Activated T-cell treated with anti-CD3 and anti-CD28 coated beads, Interleukin-2, amount 50 U/mL, for 72 hours (primary cell): ENCODE measurements at places on chromosomes 7 and 10.

DNA sequence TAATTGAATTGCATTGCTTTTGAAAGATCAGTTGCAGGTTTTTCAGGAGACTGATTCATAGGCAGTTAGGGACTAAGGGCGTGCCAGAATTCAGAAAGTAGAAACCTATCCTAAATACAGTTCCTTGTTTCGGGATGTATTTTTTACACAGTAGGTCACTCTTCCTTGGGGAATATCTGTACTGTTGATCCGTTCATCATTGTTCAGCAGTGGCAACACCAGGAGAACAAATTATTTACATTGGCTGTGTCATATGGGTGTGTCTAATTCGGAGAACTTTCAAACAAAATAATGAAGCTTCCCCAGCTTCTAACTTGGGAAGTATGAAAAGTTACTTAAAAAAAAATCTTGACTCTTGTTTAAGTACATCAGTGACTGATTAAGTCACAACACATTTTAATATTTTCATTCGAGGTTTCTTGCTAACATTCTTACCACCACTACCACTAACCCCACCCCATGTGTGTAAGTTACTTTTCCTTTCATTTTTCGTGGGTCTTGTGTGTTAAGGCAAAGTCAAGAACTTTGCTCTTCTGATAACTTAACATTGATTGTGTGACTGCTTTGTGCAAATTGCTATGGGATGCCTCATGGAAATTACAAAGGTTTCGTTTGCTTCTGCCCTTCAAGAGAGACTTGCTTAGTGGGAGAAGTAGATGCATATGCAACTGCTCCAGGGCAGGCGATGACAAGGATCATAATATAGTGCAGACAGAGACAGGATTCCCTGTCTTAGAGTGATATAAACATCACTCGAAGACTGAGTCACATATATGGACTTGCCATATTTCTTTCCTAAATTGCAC lies 43.8 kb upstream of the RPA3 start:
- peak; percentile 3 for DNase-seq
- H3K4me3 ChIP-seq, result peak overlapping the region; percentile 73
- H3K4me1 ChIP-seq, result peaks cover 24% of the 10 kb centered on the region
- no peaks in the 10 kb centered on the region for H3K27me3 ChIP-seq
- peak overlapping the region; percentile 95 for H3K27ac ChIP-seq

GRCh38 chr7:91169830-91170191 lies 94.4 kb upstream of the FZD1 start:
- no peak overlapping the region for H3K4me3 ChIP-seq
- H3K36me3 ChIP-seq, result no peaks in the 10 kb centered on the region
- no peaks in the 10 kb centered on the region for H3K27me3 ChIP-seq
- H3K27ac ChIP-seq, result no peak overlapping the region
- H3K4me1 ChIP-seq, result peaks cover 6% of the 10 kb centered on the region

GRCh38 chr10:51109801-51110533 lies 35.7 kb downstream of the PRKG1 start:
- H3K36me3 ChIP-seq, result no peaks in the 10 kb centered on the region
- H3K4me3 ChIP-seq, result no peak overlapping the region
- no peaks in the 10 kb centered on the region for H3K27me3 ChIP-seq
- no peak overlapping the region for H3K27ac ChIP-seq
- H3K4me1 ChIP-seq, result no peaks in the 10 kb centered on the region

DNA sequence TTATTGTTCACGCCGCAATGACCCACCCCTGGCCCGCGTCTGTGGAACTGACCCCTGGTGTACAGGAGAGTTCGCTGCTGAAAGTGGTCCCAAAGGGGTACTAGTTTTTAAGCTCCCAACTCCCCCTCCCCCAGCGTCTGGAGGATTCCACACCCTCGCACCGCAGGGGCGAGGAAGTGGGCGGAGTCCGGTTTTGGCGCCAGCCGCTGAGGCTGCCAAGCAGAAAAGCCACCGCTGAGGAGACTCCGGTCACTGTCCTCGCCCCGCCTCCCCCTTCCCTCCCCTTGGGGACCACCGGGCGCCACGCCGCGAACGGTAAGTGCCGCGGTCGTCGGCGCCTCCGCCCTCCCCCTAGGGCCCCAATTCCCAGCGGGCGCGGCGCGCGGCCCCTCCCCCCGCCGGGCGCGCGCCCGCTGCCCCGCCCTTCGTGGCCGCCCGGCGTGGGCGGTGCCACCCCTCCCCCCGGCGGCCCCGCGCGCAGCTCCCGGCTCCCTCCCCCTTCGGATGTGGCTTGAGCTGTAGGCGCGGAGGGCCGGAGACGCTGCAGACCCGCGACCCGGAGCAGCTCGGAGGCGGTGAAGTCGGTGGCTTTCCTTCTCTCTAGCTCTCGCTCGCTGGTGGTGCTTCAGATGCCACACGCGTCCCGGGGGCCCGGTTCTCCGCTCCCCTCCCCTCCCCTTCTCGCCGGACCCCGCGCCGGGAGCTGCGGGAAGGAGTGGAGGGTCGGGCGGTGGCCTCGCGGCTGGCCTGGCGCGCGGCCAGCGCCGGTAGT lies at the start of gene CBX3:
Gene CBX3 (plus strand): TSS at position 499 of the 772 bp plus-strand sequence. CDS start 1,254 bp downstream, outside the sequence.
- peak within 1 kb of the TSS; percentile 100 for H3K27ac ChIP-seq
- H3K27me3 ChIP-seq, result no peaks in the 10 kb centered on the region
- H3K36me3 ChIP-seq, result peaks cover 66% of the 10 kb centered on the region
- H3K4me1 ChIP-seq, result peaks cover 51% of the 10 kb centered on the region
- DNase-seq, result peak; percentile 95
- peak within 1 kb of the TSS; percentile 96 for H3K4me3 ChIP-seq

DNA sequence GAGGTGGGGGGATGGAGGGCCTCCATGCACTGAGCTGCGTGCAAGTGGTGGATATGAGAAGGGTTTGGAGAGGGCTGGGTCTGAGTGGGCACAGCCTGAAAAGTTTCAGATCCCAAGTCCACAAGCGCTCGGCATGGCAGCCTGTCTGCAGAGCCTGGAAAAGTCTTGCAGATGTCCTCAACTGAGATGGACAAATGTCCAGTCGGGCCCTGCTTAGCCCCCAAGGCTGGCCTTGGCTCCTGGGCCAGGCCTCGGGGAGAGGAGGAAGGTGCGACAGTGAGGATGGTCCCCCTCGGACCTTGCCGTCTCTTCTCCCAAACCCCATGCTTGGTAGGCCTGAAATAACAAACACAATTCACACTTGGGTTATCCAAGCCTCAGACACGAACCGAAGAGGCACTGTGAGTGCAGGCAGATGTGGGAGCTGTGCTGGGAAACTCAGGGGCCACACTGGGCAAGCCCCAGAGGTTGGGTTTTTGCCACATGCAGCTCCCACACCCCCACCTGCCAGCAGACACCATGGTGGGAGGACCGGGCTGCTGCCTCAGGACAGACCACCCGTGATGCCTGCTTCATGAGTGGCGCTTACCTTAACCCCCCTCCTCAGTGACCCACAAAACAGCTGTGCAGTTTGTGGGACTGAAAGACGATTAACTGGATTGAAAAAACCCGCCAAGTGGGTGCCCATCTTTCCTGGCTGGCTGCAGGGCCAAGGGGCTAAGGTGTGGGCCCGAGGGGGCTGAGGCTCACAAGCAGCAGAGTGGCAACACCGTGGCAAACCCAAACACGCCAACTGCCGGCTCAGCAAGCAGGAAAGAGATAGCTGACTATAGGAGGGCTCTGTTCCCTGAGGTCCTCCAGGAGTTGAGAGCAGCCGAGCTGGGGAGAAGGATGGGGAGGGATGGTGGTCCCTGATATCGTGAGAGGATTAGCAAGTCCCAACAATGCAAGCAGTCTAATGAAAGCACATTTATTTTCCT lies 156.8 kb downstream of the RNF216 start:
- peaks cover 15% of the 10 kb centered on the region for H3K4me1 ChIP-seq
- DNase-seq, result no peak
- no peaks in the 10 kb centered on the region for H3K36me3 ChIP-seq
- H3K27ac ChIP-seq, result no peak overlapping the region

DNA sequence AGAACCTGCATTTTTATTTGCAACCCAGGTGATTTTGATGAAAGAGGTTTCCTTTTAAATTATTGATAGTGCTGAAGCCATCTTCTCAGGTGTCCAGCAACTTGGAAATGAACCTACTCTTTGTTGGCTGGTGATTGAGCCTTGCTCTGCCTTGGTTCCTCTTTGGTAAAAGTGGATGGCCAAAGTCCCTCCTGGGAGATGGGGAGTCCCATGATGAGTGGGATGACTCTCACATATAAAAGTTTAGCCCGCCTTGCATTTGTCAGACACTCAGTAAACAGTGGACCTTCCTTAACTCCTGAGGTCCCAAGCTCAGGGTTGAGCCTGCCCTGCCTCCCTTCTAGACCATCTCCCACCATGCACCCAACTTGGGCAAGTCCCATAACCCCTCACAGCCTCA lies 28.9 kb upstream of the KAT6B start:
- no peak overlapping the region for H3K4me3 ChIP-seq
- H3K36me3 ChIP-seq, result no peaks in the 10 kb centered on the region
- H3K27ac ChIP-seq, result no peak overlapping the region
- DNase-seq, result no peak
- no peaks in the 10 kb centered on the region for H3K27me3 ChIP-seq

- H3K36me3 ChIP-seq, result peaks cover 6% of the 10 kb centered on the region
- no peaks in the 10 kb centered on the region for H3K27me3 ChIP-seq
- DNase-seq, result no peak
- no peaks in the 10 kb centered on the region for H3K4me1 ChIP-seq
- H3K4me3 ChIP-seq, result no peak overlapping the region
Measured at GRCh38 chr10:45387096-45387893, 13.3 kb downstream of the ALOX5 start.

GRCh38 chr7:121562259-121562658 lies 166.2 kb upstream of the FAM3C start:
- no peaks in the 10 kb centered on the region for H3K36me3 ChIP-seq
- no peak for DNase-seq

- peaks cover 62% of the 10 kb centered on the region for H3K36me3 ChIP-seq
- peak overlapping the region; percentile 88 for H3K4me3 ChIP-seq
- no peak for DNase-seq
- H3K4me1 ChIP-seq, result peaks cover 52% of the 10 kb centered on the region
- peak overlapping the region; percentile 99 for H3K27ac ChIP-seq
Measured at GRCh38 chr7:620056-620455, 100.4 kb upstream of the PDGFA start.

- peak overlapping the region; percentile 97 for H3K4me3 ChIP-seq
- H3K36me3 ChIP-seq, result peaks cover 9% of the 10 kb centered on the region
- no peaks in the 10 kb centered on the region for H3K27me3 ChIP-seq
Measured at GRCh38 chr7:127652333-127653248, 597 bp downstream of the SND1 start.

GRCh38 chr10:35913628-35914027 lies 271.5 kb upstream of the FZD8 start:
- no peak overlapping the region for H3K27ac ChIP-seq
- H3K4me3 ChIP-seq, result no peak overlapping the region
- DNase-seq, result no peak
- no peaks in the 10 kb centered on the region for H3K4me1 ChIP-seq

DNA sequence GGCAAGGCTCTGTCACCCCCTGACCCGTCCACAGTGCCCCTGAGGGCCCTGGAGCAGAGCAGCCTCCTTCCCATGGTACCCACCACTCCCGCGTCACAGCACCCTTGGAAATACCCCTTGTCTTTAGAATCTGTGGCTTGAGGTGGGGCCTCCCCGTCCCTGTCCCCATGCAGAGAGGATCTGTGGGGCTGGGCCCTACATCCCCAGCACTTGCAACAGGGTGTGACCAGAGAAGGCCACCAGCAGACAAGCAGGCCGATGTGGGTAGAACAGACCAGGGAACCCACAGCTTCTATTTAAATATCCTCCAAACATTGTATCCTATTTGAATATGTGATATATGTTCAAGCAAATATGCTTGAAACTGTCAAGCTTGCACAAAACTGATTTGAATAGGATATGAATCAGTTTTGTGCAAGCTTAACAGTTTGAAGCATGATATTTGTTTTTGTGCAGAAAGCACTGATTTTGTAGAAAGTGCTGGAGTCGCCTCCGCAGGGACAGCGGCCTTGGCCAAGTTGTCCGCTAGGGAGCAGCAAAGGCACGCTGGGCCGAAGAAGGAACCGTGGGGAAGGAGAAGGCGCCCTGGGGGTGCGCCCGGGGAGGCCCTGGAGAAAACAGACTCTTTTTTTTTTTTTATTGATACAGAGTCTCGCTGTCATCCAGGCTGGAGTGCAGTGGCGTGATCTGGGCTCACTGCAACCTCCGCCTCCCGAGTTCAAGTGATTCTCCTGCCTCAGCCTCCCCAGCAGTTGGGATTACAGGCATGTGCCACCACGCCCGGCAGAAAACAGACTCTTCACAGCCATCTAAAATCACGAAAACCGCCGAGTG lies 2.2 kb downstream of the CFAP46 start:
- H3K4me3 ChIP-seq, result no peak overlapping the region
- H3K27ac ChIP-seq, result no peak overlapping the region
- no peaks in the 10 kb centered on the region for H3K36me3 ChIP-seq
- DNase-seq, result peak; percentile 65
- peaks cover 6% of the 10 kb centered on the region for H3K4me1 ChIP-seq
- peaks cover 60% of the 10 kb centered on the region for H3K27me3 ChIP-seq

DNA sequence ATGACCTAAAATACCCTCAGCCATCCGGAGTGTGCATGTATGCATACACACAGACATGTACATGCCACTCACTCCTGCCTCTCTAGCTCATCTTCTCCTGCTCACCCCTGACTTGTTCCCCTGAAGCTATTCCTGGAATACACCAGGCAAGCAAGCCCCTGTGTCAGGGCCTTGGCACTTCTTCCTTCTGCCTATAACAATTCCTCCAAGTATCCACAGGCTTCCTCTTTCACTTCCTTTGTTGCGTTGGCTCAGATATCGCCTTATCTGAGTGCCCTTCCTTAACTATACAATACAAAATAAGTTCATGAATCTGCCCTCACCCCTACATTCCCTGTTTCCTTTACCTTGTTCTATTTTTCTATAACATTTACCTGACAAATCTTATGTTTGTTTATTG lies 88.8 kb downstream of the NOD1 start:
- no peaks in the 10 kb centered on the region for H3K36me3 ChIP-seq
- DNase-seq, result no peak
- H3K27me3 ChIP-seq, result no peaks in the 10 kb centered on the region
- no peaks in the 10 kb centered on the region for H3K4me1 ChIP-seq
- no peak overlapping the region for H3K4me3 ChIP-seq
- H3K27ac ChIP-seq, result no peak overlapping the region

DNA sequence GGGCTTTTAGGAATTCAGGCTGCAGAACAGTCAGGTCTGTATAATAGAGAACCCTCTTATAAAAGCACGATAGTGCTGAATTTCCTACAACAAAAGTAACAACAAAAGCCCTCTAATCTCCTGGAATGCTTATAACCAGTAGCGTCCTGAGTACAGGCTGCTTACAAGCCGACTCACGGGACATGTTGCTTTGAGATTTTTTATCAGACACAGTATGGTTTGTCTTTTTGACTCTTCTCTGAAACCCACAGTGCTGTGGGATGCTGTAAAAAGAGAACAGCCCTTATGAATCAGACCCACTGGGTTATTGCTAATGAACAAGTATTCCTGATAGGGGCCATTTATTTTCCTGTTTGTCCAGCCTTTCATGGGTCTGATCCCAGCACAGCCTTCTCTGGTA lies 59.4 kb downstream of the PLPP4 start:
- DNase-seq, result no peak
- no peak overlapping the region for H3K4me3 ChIP-seq
- H3K4me1 ChIP-seq, result no peaks in the 10 kb centered on the region
- H3K36me3 ChIP-seq, result no peaks in the 10 kb centered on the region
- no peaks in the 10 kb centered on the region for H3K27me3 ChIP-seq
